CD4-positive, alpha-beta T cell treated with Interleukin-15 for 1 hour (primary cell): ENCODE measurements at places on chromosomes 2 and 18.

GRCh38 chr2:191565647-191566198, 112.2 kb upstream of the NABP1 start:
- no peak for DNase-seq

DNA sequence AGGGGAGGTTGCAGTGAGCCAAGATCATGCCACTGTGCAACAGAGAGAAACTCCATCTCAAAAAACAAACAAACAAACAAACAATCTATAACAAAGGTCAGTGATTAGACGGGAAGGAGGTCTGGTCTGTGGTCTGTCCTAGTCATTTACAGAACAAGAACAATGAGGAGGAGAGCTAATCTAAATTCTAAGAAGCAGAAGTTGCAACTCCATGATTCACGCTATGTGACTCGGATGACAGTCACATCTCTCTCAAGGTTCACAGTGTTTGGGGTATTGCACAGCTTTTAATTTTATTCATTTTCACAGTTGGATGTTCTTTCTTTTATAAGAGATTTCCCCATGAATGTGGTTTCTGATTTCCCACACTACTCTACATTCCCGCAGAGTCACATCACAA, 218.7 kb upstream of the PIEZO2 start:
- no peak for DNase-seq

DNA sequence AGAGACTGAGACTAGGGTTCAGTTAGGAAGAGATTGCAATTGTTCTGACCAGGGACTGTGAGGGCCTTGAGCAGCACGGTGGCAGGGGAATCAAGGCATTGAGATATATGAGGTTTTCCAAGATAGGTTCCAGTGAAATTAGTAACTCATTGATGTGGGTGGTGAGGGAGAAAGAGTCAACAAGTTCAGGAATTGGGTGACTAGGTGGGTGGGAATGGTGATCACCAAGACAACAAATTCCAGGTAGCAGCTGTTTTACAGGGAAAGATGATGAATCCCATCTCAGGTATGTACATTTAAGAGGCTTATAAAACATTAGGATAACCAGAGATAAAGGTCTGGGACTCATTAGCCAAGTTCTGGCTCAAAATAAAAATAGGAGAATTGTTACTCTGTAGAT, 251.5 kb upstream of the MGAT5 start:
- no peak for DNase-seq

GRCh38 chr2:70431716-70432347, 121.8 kb downstream of the TGFA start:
- DNase-seq: no peak

GRCh38 chr2:130986890-130987493, 106.3 kb downstream of the FAM168B start:
- DNase-seq: no peak

DNA sequence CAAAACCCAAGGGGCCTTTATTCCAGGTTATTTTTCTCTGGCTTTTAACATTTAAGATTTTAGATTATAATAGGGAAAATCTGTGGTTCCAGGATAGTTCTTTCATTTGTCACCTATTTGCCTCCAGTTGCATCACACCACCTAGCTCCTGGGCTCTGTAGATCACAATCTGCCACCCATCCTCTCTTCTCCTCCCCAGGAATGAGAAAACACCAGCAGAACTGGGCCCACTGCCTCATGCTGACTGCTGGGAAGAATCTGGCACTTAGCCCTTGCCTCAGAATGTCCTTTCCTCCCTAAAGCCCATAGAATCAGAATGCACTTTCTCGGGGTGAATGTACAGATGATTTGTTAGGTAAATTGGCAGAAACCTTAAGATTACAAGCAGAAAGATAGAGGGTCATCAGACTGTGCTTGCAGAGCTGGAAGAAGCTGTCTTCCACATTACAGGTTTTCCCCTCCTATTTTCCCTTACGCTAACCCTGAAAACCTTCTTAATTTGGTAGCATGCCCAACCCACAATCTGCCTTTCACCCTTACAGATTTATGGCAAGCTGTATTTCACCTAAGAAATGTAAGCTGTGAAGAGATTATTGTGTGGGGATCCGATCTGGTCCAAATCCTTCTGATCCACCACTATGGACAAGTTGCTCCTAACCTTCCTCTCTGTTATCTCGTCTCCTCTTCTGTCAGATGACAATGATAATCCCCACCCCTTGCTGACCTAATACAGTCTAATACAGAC, 72.6 kb downstream of the LRRC30 start:
- DNase-seq: no peak

DNA sequence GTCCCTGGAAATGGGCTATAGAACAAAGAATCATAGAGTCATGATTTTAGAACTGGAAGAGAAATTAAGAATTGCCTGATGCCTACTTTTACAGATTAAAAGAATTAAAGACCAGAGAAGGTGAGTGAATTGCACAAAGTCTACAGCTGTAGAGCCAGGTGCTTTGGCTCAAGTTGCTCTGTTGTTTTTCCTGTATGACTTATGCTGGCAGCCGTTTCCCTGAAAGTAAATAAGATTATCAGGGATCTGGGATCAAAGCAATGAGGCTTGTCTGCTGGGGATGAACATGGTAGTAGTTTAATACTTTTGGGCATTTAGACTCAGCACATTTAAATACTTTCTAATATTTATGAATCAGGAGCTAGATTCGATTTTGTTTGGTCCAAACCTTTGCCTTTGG, 166.9 kb downstream of the PRPF40A start:
- DNase-seq: no peak

DNA sequence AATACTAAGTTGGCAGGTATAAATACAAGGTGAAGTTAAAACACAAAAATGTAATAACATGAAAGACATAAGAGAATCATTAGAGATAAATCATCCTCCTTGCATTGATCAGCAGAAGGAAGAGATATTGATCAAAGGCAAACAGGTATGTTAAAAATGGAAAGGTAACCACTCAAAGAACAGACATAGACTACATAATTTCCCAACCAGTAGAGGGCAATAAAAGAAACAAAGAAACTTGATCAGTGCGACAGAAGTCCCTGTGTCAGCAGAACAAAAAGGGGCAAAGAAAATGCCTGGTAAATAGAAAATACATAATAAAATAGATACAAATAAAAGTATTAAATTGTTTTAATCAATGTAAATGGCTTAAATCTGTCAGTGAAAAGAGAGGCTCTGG, 53.6 kb downstream of the FAM228A start:
- DNase-seq: no peak

- DNase-seq: no peak
Measured at GRCh38 chr2:623130-623922, 53.9 kb downstream of the TMEM18 start.

DNA sequence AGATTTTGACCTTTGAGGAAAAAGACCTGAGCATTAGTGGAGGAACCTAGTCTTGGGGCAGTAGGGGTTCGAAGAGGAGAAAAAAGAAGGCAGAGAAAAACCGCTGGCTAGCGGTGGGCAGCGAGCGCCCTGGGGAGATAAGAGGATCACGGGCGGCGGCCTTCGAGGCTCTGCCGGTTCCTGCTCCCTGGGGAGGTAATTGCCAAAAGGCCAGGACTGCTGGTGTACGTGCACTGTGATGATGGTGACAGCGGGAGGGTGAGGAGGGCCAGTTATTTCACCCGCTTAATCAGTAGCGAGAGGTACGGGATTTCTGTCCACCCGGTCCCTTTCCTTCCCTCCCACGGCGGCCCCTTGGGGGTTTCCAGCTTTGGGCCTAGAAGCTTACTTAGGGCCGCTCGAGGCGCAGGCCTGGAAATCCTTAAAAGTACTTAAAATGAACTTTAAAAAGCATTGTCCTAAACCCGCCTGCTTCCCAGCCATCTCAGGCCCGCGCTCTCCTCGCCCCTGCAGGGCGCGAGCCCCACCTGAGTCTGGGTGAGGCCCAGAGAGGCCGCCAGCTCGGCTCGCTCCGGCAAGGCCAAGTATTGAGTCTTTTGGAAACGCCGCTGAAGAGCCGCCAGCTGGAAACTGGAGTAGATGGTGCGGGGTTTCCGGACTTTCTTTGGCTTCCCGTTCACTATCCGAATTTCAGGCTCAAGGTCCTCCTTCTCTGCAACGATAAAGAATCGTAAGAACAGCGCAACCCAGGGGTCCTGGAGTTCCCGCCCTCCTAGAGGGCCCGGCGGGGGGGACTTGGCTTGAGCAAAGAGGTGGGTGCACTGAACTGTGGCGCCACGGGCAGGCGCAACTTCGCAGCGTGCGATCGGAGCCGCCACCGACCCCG, 1.5 kb downstream of the DLX2 start:
- no peak for DNase-seq

- no peak for DNase-seq
Measured at GRCh38 chr2:67215214-67216055, 181.7 kb upstream of the ETAA1 start.

DNA sequence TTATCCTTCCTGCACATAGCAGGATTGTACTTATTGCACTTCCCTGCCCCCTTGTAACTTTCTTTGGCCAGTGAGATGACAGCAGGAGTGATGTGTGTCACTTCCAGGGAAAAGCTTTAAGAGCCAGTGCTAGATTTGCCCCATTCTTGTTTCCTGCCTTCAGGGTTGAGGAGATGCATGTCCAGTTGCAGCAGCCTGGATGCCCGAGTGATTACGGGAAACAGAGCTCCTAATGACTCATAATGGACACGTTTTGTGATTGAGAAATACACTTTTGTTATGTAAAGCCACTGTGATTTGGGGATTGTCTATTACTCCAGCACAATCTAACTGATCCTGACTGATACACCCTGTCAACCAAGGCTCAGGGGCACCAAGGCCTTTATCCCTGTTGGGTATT, 5.0 kb upstream of the TET3 start:
- DNase-seq: no peak

GRCh38 chr2:1004398-1004797, 53.7 kb downstream of the SNTG2 start:
- no peak for DNase-seq

- no peak for DNase-seq
Measured at GRCh38 chr2:125553768-125554167, 1102.2 kb upstream of the GYPC start.

- DNase-seq: no peak
Measured at GRCh38 chr18:44979748-44980147, 299.1 kb downstream of the SETBP1 start.

DNA sequence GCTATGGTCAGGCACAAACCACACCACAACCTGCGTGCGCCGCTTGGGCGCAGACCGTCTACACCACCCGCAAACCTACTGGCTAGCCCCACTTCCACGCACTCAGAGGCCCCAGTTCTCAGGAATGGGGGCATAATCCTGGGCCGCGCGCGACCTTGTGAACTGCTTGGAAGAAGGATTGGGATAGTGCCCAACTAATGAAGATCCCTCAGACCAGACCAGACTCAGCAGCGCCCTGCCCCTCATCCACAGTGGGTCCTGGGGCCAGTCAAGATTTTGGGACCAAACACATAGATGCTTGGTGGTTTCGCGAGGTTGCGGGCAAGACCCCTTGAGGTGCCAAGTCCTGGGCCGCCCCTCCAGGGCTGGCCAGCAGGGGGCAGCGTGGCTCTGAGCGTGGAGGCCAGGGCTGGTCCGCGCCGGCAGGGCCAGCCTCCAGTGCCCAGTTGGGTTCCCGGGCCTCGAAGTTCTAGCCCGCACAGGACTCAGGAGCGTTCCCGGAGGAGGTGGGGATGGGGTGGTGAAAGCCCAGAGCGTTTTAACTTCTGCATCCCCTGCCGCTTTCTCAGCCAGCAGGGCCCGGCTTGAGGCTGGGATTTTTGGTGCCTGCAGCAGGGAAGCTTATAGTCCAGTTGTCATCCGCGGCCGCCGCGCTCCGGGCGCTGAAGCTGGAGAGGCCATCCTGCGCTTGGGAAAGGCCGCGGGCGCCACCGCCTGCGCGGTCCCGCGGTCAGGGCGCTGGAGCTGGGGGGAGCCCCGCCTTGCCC, 8.3 kb downstream of the OSR1 start:
- DNase-seq: peak; percentile 44

- no peak for DNase-seq
Measured at GRCh38 chr2:237934186-237934585, 32.6 kb upstream of the UBE2F start.

GRCh38 chr2:205776139-205776538, 93.8 kb downstream of the NRP2 start:
- DNase-seq: no peak

DNA sequence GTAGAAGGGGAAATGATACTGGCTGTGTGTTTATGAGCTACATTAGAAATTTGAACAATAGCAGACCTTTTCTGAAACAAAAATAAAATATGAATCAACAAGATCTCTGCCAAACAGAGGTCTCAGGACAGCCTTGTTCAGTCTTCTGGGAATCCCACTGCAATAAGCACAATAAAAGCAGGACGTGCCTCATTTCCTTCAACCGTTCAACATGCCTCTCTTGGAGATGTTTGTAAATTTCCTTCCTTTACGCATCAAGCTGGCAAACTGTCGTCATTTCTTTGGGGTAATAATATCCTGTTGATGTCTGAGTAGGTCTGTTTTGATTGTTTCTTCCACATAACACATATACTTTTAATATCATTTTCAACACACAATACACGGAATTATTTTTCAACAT, 77.2 kb downstream of the TCF4 start:
- peak; percentile 44 for DNase-seq

DNA sequence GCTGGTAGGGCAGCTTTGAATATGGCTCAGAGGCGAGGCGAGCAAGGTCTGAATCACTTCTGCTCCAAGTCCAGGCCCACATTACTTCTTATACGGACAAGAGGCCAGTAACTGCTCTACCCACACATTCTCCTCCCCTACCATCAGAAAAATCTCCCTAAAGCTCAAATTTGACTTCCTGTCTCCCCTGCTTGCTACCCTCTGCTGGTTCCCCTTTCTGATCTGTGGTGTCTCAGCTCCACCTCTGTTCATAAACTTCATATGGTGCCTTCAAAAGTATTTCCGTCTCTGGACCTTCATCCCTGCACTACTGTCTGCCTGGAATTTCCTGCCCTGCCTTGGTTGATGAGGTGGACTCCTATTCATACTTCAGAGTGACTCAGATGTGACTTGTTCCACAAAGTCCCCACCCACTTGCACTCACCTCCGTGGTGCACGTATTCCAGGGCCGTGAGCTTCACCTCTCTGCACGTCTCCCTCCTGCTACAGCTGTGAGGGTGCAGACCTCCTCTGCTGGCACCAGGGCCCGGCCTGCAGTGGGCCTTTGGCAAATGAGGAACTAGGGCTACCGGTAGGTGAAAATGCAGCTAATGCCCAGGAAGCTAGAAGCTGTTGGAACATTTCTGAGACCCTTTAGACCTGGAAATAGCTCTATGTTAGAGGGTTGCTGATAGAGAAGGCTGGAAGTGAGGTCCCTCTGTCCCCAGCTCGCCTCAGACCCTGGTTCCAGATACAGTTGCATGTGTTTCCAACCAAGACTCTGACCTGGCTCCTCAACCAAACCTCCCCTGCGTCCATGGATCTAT, 24.6 kb upstream of the KCMF1 start:
- DNase-seq: peak; percentile 57

- DNase-seq: no peak
Measured at GRCh38 chr2:96953611-96953978, 32.8 kb downstream of the FAM178B start.

- DNase-seq: no peak
Measured at GRCh38 chr2:228466851-228467250, 285.4 kb upstream of the SPHKAP start.

GRCh38 chr2:9191041-9191481, 15.6 kb upstream of the ASAP2 start:
- DNase-seq: no peak
